Osteoblast (primary cell): ENCODE measurements at places on chromosomes 12 and 14. TPM values are rescaled to one million over a fixed set of nuclear protein-coding genes. Genes with fewer than 3 reads are reported as not detected.

- peak; percentile 31 for DNase-seq
Observed at GRCh38 chr12:40446385-40446784, 221.6 kb downstream of the LRRK2 start.

GRCh38 chr14:33432407-33433023, 493.8 kb downstream of the NPAS3 start:
- no peak for DNase-seq

GRCh38 chr14:37932008-37932407, 275.7 kb upstream of the SSTR1 start:
- DNase-seq, result no peak

GRCh38 chr14:103348154-103348553, 14.1 kb downstream of the EIF5 start:
- DNase-seq, result no peak

- DNase-seq, result peak; percentile 22
Observed at GRCh38 chr14:53306267-53306721, 153.2 kb upstream of the DDHD1 start.

Gene ENDOU
- total RNA-seq, result not detected in 2 replicates

Gene ATN1
- total RNA-seq, result 10.3 and 14.1 TPM in 2 replicates

- DNase-seq, result no peak
Observed at GRCh38 chr12:5768171-5768570, 176.9 kb downstream of the ANO2 start.

Gene NRXN3
- 1.8 and 2.5 TPM in 2 replicates for total RNA-seq

DNA sequence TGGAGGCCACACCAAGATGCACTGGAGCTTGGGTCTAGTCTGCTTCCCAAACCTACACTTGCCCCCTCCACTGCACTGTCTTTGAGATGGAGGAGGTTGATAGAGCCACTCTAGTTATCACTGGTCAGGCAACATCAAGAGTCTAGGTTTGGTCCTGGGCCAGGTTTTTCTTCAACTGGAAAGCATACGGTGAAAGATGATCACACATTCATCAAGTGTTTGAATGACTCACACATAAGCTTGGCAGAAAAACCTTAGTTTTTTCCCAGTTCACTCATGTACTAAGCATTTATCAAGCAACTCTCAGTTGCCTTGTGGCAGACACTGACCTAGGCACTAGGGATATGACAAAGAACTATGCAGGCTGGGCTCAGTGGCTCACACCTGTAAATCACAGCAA, 84.5 kb downstream of the PLEKHG3 start:
- DNase-seq, result peak; percentile 95

DNA sequence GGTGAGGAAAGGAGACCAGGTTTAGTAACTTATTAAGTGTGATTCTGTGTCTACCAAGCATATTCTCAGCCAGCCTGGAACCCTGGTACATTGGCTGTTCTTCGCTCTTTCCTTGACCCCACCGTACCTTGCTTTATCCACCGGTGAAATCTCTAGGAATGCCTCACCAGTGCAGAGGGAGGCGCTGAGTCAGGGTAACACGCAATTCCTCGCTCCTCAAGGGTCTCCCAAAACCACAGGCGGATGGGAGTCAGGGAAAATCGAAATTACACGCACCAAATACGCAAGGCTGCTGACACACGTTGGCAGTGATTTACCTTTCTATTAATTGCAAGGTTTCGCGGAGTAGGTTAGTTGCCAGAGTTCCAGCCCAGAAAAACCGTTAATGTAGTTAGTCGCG, 845 bp downstream of the L3HYPDH start:
- peak; percentile 66 for DNase-seq

Gene NTF3
- under 0.01 and 1.1 TPM in 2 replicates for total RNA-seq

Gene CLEC9A
- total RNA-seq, result not detected in 2 replicates

Gene SLC16A7
- total RNA-seq, result 53.2 and 54.8 TPM in 2 replicates

Gene KIF21A
- total RNA-seq, result 4.3 and 4.7 TPM in 2 replicates

GRCh38 chr12:112809684-112810083, 18.1 kb downstream of the RPH3A start:
- DNase-seq, result no peak

- DNase-seq, result peak; percentile 43
Observed at GRCh38 chr12:130425698-130426245, 88.1 kb downstream of the PIWIL1 start.

GRCh38 chr14:94914191-94914590, 144.3 kb upstream of the GSC start:
- no peak for DNase-seq

Gene DAO
- total RNA-seq, result not detected in 2 replicates

Gene SMOC1
- 25.7 and 34.8 TPM in 2 replicates for total RNA-seq

DNA sequence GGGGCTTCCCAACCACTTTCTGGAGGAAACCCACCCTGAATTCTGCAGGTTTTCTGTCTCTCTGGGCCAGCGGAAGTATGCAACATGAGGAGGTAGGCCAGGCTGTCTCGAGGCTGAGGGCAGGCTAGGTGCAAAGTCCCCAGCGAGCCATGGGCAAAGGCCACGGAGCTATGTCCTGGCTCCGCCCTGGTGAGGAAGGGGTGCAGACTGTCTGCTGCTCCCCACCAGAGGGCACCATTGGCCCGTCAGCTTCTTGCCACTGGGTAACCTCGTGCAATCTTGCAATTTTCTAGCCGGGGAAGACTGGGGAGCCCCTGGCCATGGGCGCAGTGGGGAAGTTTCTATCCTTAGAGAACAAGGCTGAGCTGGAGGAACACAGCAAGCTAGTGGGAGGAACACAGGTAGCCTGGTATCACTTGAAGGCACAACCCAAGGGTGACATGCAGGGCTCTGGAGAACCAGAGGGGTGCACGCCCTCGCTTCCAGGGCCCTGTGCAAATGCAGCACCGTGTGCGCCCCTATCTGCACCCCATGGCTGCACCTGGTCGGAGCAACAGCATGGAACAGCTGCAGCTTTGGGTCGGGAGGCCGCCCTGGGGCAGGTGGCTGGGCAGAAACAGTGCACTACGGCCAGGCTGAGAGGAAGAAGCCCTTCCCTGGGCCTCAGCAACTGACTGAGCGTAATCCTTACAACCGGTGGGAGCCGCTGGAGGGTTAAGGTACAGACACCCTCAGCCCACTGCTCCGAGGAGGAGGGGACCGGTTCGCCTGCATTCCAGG, 27.6 kb upstream of the RPLP0 start:
- peak; percentile 97 for DNase-seq

GRCh38 chr12:126033751-126034150, 968.5 kb downstream of the AACS start:
- DNase-seq, result no peak

- DNase-seq, result no peak
Observed at GRCh38 chr14:98974113-98974512, 297.9 kb downstream of the BCL11B start.

DNA sequence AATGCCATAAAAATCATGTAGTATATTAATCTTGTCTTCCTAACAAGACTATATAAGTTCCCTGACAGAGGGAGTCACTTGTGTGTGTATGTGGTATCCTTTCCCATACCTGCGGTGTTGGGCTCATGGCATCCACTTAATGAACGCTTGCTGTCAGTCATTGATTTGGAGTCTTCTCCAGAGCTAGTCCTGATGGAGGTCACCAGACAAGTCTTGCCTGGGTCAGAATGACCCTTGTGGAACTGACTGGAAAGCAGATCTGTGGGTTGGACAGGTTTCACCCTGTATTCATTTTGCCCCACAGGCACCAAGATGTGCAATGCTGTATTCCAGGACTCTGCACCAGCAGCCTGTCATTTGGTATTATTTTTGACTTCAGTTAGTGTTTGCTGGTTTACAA, 27.3 kb upstream of the WNK1 start:
- DNase-seq, result no peak

DNA sequence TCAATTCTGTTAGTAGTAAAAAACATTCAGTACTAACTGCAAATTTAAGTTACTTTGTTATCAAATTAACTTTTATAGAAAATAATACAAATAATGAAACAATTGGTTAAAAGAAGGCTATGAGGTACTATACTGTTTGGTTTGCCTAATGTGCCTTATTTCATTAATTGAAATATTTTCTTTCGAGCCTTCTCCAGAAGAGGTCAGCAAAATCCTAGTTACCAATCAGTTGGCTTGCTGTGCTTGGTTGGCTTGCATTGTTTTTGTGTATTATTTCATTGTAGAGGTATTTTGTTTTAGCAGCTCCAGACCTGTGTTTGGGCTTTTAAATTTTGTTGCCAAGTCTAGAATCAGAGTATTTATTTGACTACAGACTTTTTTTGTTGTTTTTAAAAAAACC, 68.5 kb downstream of the AEBP2 start:
- DNase-seq, result peak; percentile 54

Gene KRT83
- not detected in 2 replicates for total RNA-seq

- DNase-seq, result no peak
Observed at GRCh38 chr12:43336962-43337555, 214.9 kb downstream of the ADAMTS20 start.

Gene NCKAP5L
- total RNA-seq, result 34.8 and 40.5 TPM in 2 replicates

DNA sequence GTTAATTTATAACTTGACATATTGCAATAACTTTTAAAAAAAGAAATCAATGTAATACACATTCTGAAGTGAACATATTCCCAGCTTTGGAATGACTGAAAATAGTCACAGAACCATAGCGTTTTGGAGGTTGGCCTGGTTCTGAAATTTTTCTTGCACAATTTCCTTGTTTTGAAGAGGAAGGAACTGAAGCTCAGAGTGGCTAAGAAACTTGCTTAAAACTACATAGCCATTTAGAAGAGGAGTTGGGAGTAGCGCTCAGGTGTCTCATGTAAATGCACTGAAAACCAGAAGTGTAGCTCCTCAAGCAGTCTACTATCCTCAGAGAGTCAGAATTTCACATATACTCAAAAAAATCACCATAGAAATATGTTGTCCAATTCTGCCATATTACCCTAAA, 41.2 kb downstream of the SLC38A1 start:
- DNase-seq, result no peak

DNA sequence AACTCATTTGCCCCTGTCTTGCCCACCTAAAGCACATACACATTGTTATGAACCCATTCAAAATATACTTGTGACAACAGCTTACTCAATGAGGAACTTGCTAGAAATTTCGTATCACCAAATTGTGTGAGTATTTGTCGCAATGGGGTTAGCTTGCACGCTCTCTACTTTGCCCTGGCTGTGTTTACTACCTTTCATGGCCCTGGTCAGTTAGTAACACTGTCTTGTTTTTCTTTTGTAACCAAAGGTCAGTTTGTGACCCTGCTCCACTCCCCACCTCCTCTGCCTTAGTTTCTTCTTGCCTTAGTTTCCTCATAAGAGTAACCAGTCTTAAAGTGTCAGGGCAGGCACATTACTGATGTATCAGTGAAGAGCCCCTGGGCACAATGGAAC, 205.8 kb upstream of the EEA1 start:
- no peak for DNase-seq

DNA sequence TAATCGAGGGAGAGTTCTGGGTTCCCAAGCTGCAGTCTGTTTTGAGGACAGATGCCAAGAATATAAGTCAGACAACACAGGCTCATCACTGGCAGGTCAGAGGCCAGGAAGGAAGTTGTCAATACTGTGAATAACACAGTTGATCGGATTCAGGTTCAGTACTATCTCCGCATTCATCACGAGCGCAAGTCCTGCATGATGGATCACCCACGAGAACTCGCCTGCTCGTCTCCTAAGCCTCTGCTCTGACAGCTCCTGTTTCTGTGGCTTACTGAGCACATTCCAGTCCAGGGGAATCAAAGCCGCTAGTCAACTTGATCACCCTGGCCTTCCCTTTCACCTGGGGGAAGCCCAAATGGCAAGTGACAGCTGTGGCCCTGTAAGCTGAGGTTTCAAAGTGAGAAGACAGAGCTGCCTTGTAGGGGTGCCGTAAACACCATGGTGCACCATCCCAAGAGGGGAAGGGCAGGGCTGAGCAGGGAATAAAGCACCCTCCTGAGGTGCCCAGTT, 60.1 kb upstream of the DICER1 start:
- no peak for DNase-seq

Gene RTN1
- total RNA-seq, result under 0.01 and 0.29 TPM in 2 replicates

DNA sequence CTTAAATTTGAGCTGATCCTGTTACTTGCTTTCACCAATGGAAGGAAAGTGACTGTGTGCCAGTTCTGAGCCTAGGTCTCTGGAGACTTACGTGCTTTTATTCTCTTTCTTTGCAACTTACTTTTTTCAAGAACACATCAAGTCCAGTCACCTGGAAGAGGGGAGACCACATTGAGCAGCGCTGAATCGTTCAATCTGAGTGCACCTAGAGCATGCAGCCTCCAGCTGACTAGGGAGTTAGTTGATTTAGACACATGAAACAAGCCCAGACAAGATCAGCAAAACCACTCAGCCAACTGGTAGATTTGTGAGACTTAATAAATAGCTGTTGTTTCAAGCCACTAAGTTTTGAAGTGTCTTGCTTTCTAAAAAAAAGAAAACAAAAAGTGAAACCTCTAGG, 1014.8 kb upstream of the FBXO33 start:
- DNase-seq, result no peak

DNA sequence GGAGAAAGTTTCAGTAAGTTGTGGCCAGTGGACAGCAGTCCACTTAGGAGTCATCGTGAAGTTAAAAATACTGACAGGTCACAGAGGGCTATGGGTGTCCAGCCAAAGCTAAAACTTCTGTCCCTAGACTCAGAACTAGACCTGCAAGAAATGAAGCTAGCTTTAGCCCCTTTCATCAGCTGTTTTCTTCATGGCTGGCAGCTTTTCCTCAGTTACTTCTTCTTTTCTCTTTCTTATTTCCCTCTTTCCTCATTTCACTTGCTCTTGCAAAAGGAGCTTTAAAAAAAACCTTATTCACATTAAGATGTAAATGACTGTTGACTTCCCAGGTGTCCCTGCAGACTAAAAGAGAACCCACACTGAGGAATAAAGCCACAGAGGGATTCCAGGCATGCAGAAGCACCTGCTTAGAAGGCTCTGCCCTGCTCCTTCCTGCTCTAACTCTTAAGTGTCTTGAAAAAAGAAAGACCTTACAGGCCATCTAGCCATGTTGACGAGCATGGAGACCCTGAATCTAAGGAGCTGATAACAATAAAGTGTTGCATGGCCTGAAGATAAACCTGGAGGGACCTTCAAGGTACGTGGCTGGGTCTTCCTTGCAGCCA, 69.7 kb upstream of the CCND2 start:
- DNase-seq, result no peak

GRCh38 chr14:29804481-29805266, 123.0 kb downstream of the PRKD1 start:
- DNase-seq, result no peak

- DNase-seq, result no peak
Observed at GRCh38 chr12:6947615-6948014, 3.5 kb upstream of the PTPN6 start.

- no peak for DNase-seq
Observed at GRCh38 chr12:106682594-106683234, 91.8 kb upstream of the RIC8B start.

GRCh38 chr14:96997269-96997668, 200.1 kb downstream of the VRK1 start:
- no peak for DNase-seq
